ENCODE measurements at places on chromosomes 2 and 18. TPM values are rescaled to one million over a fixed set of nuclear protein-coding genes. Genes with fewer than 3 reads are reported as not detected.

Gene LIMS2
- 3.1 TPM for total RNA-seq

Gene PFN4
- total RNA-seq, result 0.28 TPM

Gene IFIH1
- total RNA-seq, result 4.8 TPM

Gene TWIST2
- total RNA-seq, result 45.2 TPM

Gene FABP1
- total RNA-seq, result not detected

Gene FBLN7
- total RNA-seq, result 0.57 TPM

Gene CHRNG
- not detected for total RNA-seq

Gene MAPRE3
- 3.1 TPM for total RNA-seq

Gene CCDC148
- total RNA-seq, result 0.28 TPM

Gene OTOS
- total RNA-seq, result not detected

Gene TUBA3D
- not detected for total RNA-seq

Gene CFC1
- total RNA-seq, result not detected
